ENCODE measurements at places on chromosomes 5 and 9.

- no peak for DNase-seq
These were observed 100.7 kb downstream of the DRD1 start for GRCh38 chr5:175343308-175343707.

DNA sequence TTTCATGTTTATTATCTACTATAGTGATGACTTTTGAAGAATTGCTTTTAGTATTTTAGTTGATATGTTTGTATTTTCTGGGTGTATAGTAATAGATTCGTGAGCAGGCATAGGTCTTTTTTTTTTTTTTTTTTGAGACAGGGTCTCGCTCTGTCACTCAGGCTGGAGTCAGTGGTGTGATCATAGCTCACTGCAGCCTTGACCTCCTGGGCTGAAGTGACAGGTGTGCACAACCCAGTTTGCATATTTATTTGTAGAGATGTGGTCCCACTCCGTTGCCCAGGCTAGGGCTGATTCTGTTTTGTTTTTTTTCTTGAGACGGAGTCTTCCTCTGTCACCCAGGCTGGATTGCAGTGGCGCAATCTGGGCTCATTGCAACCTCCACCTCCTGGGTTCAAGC lies 11.9 kb downstream of the ERBIN start:
- DNase-seq, result no peak

GRCh38 chr9:21395778-21396717 lies 10.8 kb upstream of the IFNA2 start:
- DNase-seq, result peak; percentile 43

- DNase-seq, result no peak
These were observed 401.6 kb downstream of the EBF1 start for GRCh38 chr5:158698023-158698639.

GRCh38 chr9:131467214-131467935 lies 35.3 kb upstream of the POMT1 start:
- no peak for DNase-seq

DNA sequence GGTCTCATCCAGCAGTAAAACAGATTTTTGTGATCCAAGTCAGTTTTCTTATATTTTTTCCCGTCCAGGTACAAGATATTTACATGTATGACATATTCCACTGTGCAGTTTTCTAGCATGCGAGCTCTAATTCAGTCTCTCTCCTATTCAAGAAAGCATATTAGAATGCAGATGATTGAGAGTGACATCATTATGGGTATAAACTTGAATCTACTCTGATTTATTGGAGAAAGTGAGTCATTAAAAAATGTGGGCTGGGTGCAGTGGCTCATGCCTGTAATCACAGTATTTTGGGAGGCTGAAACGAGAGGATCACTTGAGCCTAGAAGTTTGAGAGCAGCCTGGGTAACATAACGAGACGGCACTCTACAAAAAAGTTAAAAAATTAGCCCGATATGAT lies 6.2 kb downstream of the FER start:
- DNase-seq, result peak; percentile 90

- no peak for DNase-seq
These were observed 17.2 kb upstream of the SPOCK1 start for GRCh38 chr5:137516251-137516797.

- no peak for DNase-seq
These were observed 73.7 kb downstream of the ZNF462 start for GRCh38 chr9:106936680-106937079.
